Left renal cortex interstitium (tissue), 4 donors: ENCODE measurements at places on chromosomes 13 and 19. TPM values are rescaled to one million over a fixed set of nuclear protein-coding genes. Genes with fewer than 3 reads are reported as not detected.

DNA sequence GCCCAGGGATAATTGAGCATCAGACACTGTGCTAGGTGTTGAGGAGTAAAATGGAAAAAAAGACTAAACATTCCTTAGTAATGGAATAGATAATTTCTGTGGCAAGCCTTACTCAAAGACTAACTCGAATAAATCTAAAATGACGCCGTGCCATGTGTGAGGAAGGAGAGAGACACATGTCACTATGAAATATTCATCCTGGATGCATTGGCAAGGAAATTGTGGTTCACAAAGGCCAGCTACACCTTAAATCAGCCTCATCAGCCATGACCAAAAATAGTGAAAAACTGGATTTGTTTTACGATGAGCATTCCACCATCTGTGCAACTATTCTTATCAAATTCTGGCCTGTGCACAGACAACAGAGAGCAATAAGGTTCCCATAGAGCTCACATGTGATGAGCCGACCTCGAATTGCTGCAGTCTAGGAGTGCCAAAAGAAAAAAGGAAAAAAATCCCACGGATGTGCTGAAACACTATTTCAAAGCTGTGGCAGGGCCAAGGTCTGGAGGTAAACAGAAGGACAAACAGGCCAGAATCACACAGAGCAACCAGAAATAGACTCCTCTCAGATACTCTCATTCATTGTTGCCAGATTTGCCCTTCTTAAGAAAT is 505.7 kb downstream of the EFNB2 start:
- DNase-seq = no peak

DNA sequence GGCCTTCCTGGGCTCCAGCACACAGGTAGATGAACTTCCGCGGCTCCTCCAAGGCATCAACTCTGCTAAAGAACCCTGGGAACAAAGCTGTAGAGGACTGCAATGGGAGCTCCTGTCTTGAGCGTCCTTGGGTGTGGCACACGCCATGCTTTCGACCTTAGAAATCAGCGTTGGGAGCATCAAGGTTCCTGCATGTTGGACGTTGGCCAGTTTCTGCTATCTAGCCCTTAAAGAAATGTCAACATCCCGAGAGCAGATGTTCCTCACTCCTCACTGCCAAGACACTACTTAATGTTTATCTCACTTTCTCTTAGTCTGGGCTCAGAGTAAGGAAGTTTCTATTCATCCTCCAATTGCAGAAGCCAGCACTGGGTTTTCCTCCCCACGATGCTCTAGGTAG is 70.6 kb upstream of the MEDAG start:
- DNase-seq = no peak

The LAMP1 gene
- polyA plus RNA-seq = 174 TPM

- DNase-seq = no peak
Measured at GRCh38 chr13:45907503-45907902, 56.0 kb upstream of the SIAH3 start.

- DNase-seq = no peak
Measured at GRCh38 chr13:40318366-40318765, 348.1 kb downstream of the FOXO1 start.

The ATP4A gene
- polyA plus RNA-seq = 0.05 TPM

DNA sequence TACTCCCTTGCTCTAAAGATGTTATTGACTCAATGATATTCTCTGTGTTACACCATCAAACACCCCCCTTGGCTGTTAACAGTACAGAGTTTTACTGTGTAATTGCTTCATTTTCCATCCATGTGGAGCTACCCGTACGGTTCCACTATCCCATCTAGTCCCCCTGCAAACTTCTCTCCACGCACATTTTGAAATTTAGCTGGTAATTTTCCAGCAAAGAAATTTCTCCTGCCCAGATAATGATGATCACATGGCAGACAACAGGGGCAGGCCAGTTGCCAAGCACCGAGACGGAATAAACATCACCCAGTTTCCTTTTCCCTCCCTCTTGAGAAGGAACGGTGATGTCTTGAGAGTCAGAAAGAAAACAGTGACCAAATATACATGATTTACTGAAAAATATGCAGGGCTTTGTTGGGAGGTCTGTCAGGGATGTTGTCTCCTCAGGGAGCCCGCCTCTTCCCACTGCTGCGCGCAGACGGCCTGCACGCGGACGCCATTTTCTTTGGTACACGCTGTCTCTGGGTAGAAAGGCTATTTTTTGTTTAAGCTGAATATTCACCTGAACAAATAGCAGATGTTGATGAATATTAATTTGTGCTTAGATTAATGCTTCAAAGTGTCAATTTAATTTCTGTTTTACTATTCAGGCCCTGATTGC is 109.9 kb downstream of the OLFM4 start:
- DNase-seq = no peak

DNA sequence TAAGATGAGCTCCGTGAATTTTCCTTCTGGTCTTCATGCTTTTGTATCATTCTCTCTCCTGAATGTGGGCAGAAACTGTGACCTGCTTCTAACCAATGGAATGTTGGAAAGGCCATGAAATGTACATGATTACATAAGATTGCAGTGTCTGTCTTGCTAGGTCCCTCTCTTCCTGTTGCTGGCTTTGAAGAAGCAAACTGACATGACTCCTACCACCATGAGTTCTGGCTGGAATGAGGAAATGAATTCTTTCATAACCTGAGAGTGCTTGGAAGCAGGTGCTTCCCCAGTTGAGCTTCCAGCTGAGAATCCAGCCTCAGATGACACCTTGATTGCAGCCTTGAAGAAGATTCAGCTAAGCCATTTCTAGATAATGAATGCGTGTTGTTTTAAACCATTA is 275.0 kb upstream of the MIR17HG start:
- DNase-seq = no peak

GRCh38 chr13:91397595-91397994 is 826 bp upstream of the GPC5 start:
- DNase-seq = no peak

GRCh38 chr19:10116085-10116865 is 3.4 kb downstream of the EIF3G start:
- DNase-seq = no peak

- no peak for DNase-seq
Measured at GRCh38 chr19:38700350-38700901, 43.8 kb downstream of the CAPN12 start.

The CFAP97D2 gene
- not detected for polyA plus RNA-seq

GRCh38 chr13:74825152-74825937 is 656.6 kb downstream of the TBC1D4 start:
- peak; percentile 9 for DNase-seq
